ENCODE measurements at places on chromosomes 7 and 10.

DNA sequence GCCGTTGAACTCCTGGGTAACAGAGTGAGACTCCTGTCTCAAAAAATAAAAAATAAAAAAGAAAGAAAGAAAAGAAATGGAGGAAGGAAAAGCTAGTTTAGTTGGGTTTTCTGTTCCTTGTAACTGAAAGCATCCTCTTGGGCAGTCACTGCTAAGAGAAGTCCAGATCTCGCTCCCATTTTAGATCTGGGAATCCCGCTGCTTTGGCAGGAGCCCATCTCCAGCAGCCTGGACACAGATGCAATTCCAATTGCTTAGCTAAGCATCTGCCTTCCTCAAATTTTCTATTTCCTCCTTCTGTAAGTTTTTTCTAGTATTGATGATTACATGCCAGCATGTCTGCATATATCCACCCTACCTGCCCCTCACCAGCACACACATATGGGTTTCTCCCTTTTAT, 54.1 kb downstream of the DENND2A start:
- DNase-seq, result no peak

- DNase-seq, result no peak
Observed at GRCh38 chr7:76318488-76319353, 16.2 kb downstream of the HSPB1 start.

DNA sequence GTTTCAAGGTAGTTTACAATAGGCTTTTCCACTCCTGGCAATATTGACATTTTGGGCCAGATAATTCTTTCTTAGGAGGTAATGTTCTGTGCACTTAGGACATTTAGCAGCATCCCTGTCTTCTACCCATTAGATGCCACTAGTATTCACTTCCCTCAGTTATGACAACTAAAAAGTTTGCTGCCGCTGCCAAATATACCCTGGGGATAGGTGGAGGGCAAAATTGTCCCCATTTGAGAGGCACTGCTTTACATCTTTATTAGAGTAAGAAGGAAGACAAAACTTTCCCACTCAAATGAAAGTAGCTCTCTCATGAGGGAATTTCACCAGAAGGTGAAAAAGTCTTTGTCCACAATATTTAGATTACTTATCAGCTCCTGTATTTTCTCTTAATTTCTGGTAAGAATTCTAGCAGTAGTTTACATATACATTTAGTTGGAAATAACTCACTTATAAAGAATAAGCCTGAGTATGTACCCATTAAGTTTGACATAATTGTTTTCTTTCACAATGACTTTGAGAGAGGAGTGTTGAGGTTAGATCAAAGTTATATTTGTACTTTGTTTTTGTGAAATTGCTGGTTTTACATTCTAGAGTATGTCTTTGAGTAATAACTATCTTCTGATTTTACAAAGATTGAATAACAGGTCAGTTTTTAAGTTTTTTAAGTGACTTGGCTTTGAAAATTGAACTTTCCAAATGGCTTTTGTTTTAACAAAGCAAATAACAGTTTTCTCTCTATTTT, 46.0 kb downstream of the HELLS start:
- no peak for DNase-seq

GRCh38 chr7:93914581-93915066, 6.9 kb upstream of the GNG11 start:
- no peak for DNase-seq

DNA sequence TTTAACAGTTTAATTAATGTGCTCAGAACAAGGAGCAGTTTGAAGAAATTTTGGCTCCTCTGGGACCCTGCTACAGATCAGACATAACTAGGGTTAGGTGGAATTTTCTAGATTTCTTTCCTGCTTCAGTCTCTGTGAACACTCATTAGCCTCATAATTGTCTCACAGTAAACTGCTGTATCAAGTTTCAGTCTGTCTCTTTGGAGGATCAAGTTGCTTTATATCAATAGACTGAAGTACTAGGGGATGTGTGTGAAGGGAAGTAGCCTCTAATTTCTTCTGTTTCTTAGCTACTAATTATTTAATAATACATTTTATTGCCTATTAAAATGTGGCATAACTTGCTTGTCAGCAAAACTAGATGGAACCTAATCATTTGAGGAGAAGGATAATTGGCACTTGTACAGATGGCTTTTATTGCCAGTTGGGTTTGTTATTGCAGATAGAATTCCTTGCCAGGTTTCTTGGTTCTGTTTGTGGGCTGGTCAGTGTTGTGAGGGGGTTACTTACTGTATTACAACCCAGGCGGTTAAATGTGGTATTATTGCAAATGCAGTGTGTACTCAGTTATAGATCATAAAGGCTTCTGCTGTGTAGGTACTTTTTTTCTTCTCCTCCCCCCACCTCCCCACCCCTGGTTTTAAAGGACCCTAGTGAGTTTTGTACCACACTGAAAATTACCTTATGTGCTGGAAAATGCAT, 758.0 kb downstream of the AUTS2 start:
- no peak for DNase-seq

DNA sequence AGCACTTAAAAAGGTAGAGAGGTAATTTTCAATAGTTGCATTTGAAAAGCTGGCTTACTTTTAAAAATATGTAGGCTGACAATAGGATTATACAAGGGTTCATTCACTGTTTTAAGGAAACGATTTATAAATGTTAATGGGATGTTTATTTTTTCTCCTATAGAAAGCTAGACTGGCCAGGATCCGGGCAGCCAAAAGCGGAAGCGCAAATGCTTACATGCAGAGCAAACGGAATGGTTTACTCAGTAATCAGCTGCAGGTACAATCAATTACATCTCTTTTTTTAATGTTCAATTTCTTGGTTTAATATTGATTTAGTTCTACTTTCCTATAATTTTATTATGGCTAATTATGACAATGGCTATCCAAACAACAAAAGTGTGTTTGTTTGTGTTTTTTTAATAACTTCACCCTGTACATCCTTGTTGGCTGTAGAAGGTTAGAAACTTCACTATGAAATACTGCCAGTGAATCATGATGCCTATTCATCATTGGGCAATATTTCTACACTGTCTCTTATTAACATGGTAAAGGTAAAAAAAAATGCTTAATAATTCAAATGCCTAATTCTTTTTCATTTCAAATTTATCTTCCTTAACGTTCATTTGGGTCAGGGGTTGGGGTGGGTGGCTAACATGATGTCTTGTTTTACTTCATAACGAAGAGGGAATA, 116.4 kb downstream of the TSPAN12 start:
- no peak for DNase-seq
